Vein endothelial cell (primary cell): ENCODE measurements at places on chromosomes 12 and 14. TPM values are rescaled to one million over a fixed set of nuclear protein-coding genes. Genes with fewer than 3 reads are reported as not detected.

The GAS2L3 gene
- 21.9 and 39.6 TPM in 2 replicates for total RNA-seq

The ENDOU gene
- not detected in 2 replicates for total RNA-seq

The CREBL2 gene
- total RNA-seq, result 26.1 and 26.3 TPM in 2 replicates

The TDRD9 gene
- total RNA-seq, result 0.65 and 1.2 TPM in 2 replicates

The OVCH1 gene
- not detected in 2 replicates for total RNA-seq

The RASAL1 gene
- total RNA-seq, result not detected in 2 replicates

The HIGD1C gene
- total RNA-seq, result not detected in 2 replicates

The PTGDR gene
- not detected in 2 replicates for total RNA-seq

The INHBC gene
- not detected in 2 replicates for total RNA-seq

The CD163L1 gene
- total RNA-seq, result 4.4 and 15.0 TPM in 2 replicates

The PRIMA1 gene
- not detected in 2 replicates for total RNA-seq

The TRHDE gene
- under 0.01 TPM in 1 of 2 replicates, not detected in the other for total RNA-seq

The TGFB3 gene
- 2.8 and 3.6 TPM in 2 replicates for total RNA-seq

The TMEM63C gene
- not detected in 2 replicates for total RNA-seq

The C14orf39 gene
- under 0.01 TPM in 1 of 2 replicates, not detected in the other for total RNA-seq

The AKAP3 gene
- 0.65 and 1.1 TPM in 2 replicates for total RNA-seq
